NCI-H524 treated with DMSO at 0.1 percent for 48 hours (cell line): ENCODE measurements at places on chromosomes 6 and 20.

DNA sequence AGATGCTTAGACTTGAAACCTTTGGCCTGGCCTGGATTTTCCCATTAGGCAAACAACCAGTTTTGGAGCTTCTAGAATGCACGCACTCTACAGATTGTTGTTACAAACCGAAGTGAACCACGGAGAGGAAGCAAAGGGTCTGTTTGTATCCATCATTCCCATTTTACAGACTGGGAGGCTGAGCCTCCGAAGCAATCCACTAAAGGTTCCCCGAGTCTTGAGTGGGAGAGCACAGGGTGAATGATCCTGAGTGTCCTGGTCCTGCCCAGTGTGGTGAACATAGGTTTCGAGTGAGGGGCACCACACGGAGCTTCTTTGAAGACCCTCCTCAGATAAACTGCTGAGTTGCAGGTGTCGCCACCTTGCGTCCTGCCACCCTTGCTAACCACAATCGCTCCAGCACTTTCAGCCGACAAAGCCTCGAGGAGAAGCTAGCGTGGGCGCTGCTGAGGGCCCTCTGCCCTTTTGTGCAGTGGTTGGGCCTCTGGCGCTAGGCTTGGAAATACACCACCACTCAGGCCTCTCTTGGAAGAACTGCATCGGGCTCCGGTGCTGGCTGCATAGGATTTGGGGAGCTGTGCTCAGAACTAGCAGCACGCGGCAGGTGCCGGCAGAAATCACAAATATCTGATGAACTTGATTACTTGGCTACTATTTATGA, 1.4 kb upstream of the PRDM13 start:
- no peak for DNase-seq

GRCh38 chr20:22453244-22454080, 130.9 kb downstream of the FOXA2 start:
- DNase-seq: no peak

GRCh38 chr6:2818593-2818992, 23.1 kb downstream of the SERPINB1 start:
- DNase-seq: no peak

DNA sequence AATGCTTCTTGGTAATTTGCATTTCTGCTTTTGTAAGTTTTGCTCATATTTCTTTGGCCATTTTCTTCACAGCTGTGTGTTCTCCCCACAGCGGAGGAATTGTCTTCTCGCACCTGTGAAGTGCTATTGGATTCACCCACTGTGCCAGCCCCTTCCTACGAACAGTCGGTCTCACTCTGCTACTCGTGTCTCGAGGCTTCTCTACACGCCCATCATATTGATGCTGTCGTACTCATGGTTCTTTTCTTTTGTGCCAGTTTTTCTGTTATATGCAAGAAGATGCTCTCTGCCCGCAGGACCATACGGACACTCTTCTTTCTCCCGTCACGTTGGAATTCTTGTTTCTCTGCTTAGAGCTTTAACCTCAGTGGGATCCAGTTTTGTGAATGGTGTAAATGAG, 200.3 kb downstream of the DLL1 start:
- no peak for DNase-seq

- DNase-seq: no peak
These were observed 131.7 kb upstream of the MLIP start for GRCh38 chr6:53979468-53980067.

DNA sequence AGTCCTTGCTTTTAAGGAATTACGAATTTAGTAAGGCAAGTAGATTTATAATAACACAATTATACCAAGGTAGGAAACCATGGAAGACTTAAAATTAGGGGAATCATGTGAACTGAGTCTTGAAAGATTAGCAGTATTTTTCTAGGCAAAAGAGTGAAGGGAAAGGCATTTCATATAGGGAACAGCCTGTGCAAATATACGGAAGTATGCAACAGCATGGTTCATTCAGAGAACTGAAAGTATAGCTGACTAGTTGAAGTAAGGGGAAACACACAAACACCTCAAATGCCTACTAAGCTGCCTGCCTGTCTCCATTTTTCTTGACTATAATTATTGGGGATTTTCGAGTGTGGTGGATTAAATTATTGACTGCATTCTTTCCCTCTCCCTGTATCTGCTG, 39.0 kb upstream of the ECHDC1 start:
- DNase-seq: no peak

GRCh38 chr6:2857580-2858337, 16.1 kb upstream of the SERPINB1 start:
- no peak for DNase-seq
